CD8-positive, alpha-beta memory T cell (primary cell): ENCODE measurements at places on chromosomes 3 and 15. TPM values are rescaled to one million over a fixed set of nuclear protein-coding genes. Genes with fewer than 3 reads are reported as not detected.

GRCh38 chr3:17143893-17144664, 259.3 kb downstream of the PLCL2 start:
- no peak for DNase-seq

GRCh38 chr3:56795829-56796185, 5.9 kb downstream of the ARHGEF3 start:
- no peak for DNase-seq

DNA sequence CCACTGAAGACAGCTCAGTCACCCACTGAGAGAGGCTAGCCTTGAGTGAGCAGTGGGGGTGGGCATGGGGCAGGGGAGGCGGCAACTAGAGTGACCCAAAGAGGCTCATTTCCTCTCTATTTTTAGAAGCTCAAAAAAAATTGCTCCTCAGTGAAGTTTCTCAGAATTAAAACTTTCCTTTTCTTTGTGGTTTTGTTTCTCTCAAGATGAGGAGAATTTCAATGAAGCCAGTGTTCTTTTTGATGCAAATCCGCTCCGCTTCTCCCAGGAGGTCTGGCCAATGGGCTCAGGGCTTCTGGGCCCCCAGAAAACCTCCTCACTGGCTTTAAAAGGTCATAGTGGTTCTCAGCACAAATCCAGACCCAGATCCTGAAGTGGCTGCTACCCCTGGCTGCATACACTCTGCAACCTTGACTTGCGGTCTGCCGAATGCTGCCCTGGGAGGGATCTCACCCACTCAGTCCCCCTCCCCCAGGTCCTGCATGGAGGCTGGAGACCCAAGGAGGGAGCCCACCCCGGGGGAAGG, at the start of gene ACSBG1:
Gene ACSBG1, minus strand, starts transcription at position 51 of the 526 bp plus-strand sequence. CDS start 64 bp downstream, outside the sequence.
- DNase-seq, result no peak

The GRK7 gene
- not detected for total RNA-seq

- DNase-seq, result no peak
Measured at GRCh38 chr15:80442728-80443403, 38.7 kb downstream of the ARNT2 start.

- no peak for DNase-seq
Measured at GRCh38 chr3:130414457-130414856, 69.0 kb downstream of the COL6A5 start.
